Stimulated activated CD4-positive, alpha-beta T cell treated with anti-CD3 and anti-CD28 coated beads, Interleukin-2, amount 100 ng/mL, for 48 hours (primary cell): ENCODE measurements at places on chromosomes 12 and 14.

DNA sequence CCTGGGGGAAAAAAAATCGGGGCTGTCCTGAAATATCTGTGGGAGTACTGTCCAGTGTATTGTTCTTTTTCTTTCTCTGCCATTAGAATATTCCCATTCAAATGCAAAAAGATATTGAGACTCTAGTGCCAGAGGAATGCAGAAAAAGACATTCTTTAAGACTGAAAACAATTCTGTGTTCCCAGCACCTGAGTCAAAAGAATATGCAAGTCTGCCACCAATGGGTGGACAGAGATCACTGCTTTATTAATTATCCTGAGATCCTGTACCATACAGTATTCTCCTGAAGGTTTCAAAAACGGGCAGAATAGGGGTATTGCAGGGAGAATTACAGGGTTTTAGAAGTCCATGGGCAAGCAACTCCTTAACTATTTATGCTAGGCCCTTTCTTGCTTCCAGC, 361.8 kb downstream of the C12orf50 start:
- no peak for DNase-seq

DNA sequence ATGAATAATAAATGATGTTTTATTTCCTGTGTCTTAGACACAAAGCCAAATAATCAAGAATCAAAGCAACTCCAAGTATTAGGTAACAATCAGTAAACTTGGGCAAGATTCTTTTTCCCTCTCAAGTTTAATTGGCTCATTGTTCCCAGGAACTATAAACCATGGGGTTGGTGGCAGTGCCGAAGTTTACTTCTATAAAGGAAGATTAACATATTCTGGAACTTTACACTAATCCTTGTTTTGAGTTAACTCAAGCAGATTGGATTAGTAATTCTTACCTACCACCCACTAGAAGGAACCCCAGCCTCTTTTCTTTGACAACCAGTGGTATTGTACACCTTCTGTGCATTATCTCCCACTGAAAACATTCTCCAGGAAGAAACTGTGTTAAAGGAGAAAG, 197.1 kb downstream of the EXOC5 start:
- no peak for DNase-seq

DNA sequence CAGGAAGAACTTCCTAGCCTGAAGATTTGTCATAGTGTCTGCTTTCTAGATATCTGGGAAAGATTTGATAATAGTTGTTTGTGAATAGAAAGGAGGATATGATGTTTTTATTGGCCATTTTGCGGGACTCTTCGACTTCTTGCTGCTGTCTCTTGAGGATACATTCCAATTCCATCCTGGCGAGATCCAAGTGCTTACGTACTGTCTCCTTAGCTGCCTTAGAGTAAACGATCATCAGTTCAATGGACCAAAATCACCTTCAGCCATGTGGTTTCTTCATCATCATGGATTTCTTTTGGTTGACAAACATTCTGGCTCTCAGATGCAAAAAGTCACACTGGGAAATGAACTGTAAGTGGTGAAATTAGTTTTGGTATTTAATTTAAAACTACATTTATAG, 82.7 kb upstream of the SCN8A start:
- no peak for DNase-seq

GRCh38 chr12:101243074-101243473, 33.0 kb upstream of the SLC5A8 start:
- DNase-seq: no peak

GRCh38 chr12:10101042-10101579, 2.3 kb upstream of the CLEC1A start:
- DNase-seq: no peak

GRCh38 chr14:77965919-77966435, 166.1 kb downstream of the ADCK1 start:
- no peak for DNase-seq

DNA sequence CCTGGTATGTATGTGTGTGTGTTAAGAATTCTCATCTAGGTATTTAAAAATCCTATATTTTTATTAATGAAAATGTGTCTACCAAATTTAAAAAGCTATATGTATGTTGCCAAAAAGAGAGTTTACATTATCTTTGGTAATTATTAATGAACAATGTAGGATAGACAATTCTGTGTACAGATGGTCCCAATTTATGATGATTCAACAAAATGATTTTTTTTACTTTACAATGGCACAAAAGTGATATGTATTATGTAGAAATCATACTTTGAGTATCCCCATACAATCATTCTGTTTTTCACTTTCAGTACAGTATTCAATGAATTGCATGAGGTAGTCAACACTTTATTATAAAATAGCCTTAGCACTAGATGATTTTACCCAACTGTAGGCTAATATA, 39.4 kb downstream of the IRAK3 start:
- no peak for DNase-seq

GRCh38 chr12:3380200-3381043, 110.6 kb upstream of the PRMT8 start:
- no peak for DNase-seq

- no peak for DNase-seq
Measured at GRCh38 chr14:60839657-60840056, 105.1 kb downstream of the MNAT1 start.

DNA sequence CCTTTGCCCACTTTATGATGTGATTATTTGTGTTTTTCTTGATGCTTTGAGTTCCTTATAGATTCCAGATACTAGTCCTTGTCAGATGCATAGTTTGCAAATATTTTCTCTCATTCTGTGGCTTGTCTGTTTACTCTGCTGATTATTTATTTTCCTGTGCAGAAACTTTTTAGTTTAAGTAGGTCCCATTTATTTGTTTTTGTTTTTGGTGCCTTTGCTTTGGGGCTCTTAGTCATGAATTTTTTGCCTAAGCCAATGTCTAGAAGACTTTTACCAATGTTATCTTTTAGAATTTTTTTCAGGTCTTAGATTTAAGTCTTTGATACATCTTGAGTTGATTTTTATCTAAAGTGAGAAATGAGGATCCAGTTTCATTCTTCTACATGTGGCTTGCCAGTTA, 667.3 kb downstream of the SLC16A7 start:
- no peak for DNase-seq

DNA sequence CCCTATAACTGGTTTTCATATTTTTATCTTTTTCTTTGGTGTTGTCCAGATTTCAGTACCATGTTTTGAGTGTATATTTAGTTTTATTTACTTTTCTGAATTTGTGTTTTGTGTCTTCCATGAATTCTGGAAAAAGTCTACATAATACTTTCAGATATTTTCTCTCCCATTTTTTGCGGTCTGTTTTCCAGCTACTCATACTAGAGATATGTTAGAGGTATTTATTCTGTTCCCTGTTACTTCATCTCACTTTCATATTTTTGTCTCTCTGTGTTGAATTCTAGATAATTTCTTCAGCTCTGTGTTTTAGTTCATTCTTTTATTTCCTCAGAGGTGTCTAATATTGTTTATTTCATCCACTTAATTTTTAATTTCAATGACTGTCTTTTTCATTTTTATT, 74.2 kb downstream of the IFT81 start:
- DNase-seq: no peak

DNA sequence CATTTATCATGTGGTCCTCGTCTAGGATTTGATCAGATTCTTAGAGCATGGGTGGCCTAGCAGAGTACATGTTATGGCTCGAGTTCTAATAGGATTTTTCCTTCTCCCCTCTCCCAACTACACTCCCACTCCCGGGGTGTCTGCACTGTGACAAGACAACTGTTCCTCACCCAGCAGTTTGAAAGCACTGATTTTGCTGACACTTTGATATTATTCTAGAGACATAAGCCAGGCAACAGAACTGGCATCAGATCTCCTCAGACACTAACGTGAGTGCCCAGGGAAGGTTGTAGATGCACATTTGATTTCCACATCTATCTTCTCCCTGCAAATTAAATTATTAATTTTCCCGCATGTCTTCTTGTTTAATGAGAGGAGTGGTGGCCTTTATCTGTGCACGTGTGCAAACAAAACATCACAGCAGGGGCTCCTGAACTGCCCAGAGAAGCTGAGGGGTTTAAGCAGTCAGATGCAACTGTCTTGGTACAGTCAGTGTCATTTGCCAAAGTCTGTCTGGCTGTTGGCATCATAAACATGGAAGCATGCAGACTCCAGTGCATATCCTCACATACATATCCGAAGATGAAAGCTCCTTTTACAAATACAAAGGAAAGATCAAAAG, 491.8 kb downstream of the NPAS3 start:
- DNase-seq: no peak

DNA sequence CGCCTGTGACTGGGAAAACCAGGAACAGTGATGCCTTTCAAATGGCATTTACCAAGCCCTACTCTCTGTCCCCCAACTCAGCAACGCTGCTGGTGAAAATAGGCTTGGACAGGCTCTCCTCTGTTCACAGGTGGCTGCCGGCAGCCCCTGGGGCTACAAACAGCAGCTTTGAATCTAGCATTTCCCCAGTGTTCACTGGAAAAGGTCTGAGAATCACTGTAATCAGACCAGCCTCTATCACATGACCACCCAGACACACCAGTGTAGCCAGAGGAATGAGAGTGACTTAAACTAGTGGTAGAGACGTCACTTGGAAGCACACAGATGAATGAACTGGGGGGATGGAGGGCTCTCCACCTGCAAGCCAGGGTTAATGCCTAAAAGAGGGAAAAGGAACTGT, 151.8 kb downstream of the FOXN3 start:
- DNase-seq: no peak

GRCh38 chr12:52772772-52773171, 4.4 kb downstream of the KRT76 start:
- no peak for DNase-seq

GRCh38 chr12:132490422-132491137, 629 bp downstream of the FBRSL1 start:
- DNase-seq: no peak

GRCh38 chr12:21330682-21331253, 3.9 kb downstream of the SLCO1A2 start:
- DNase-seq: no peak

DNA sequence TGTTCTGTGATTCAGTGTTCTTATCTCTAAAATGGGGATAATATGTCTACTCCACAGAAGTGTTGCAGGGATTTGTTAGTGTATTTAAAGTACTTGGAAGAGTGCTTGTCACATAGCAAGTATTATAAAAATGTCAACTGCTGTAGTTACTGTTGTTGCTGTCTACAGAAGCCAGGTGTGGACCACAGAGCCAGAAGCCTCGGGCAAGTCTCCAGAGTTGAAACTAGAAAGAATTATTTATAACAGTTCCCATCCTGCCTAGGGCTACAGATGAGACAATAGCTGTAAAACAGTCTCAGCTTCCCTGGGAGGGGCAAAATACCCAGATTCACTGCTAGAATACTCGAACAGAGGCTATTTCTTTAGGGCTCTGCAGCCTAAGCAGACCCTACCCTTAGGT, 55.4 kb upstream of the FUT8 start:
- DNase-seq: no peak

DNA sequence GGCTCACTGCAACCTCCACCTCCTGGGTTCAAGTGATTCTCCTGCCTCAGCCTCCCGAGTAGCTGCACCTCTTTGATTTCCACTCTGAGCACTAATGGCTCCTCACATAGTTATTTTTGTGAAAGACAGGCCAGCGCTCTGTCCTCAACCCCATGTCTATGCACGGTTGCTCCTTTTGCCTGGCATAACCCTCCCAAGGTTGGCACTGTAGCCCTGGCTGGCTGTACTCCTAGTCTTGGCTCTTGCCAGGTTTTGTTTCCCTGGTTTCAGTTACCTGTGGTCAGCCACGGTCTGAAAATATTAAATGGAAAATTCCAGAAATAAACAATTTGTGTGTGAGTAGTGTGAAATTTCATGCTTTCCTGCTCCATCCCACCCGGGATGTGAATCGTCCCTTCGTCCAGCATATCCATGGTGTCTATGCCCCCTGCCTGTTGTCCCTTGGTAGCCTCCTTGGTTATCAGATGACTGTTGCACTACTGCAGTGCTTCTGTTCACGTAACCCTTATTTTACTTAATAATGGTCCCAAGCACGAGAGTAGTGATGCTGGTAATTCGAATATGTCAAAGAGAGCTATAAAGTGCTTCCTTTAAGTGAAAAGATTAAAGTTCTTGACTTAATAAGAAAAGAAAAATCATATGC, 12.3 kb upstream of the DCD start:
- no peak for DNase-seq

- no peak for DNase-seq
Measured at GRCh38 chr14:39318574-39318973, 84.9 kb downstream of the MIA2 start.

GRCh38 chr12:9869307-9870161, at the start of gene CLEC2B:
Gene CLEC2B, minus strand, starts transcription at chr12:9869354.
- no peak for DNase-seq

- no peak for DNase-seq
Measured at GRCh38 chr12:102765736-102766135, 151.3 kb downstream of the PAH start.

DNA sequence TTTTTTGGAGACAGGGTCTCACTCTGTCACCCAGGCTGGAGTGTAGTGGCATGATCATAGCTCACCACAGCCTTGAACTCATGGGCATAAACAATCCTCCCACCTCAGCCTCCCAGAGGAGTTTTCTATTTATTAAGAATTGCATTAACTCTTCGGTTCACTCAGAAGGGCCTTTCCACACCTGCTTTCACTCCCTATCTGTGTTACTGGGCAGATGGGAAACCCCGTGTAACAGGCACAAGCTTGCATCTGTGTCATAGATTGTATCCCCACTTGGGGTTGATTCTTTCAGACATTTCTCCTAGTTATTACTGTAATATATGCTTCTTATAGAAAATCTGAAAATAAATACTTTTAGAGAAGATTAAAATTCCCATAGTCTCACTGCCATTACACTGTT, 38.7 kb downstream of the STX2 start:
- DNase-seq: no peak

- DNase-seq: no peak
Measured at GRCh38 chr12:106276032-106276740, 26.3 kb upstream of the TCP11L2 start.

DNA sequence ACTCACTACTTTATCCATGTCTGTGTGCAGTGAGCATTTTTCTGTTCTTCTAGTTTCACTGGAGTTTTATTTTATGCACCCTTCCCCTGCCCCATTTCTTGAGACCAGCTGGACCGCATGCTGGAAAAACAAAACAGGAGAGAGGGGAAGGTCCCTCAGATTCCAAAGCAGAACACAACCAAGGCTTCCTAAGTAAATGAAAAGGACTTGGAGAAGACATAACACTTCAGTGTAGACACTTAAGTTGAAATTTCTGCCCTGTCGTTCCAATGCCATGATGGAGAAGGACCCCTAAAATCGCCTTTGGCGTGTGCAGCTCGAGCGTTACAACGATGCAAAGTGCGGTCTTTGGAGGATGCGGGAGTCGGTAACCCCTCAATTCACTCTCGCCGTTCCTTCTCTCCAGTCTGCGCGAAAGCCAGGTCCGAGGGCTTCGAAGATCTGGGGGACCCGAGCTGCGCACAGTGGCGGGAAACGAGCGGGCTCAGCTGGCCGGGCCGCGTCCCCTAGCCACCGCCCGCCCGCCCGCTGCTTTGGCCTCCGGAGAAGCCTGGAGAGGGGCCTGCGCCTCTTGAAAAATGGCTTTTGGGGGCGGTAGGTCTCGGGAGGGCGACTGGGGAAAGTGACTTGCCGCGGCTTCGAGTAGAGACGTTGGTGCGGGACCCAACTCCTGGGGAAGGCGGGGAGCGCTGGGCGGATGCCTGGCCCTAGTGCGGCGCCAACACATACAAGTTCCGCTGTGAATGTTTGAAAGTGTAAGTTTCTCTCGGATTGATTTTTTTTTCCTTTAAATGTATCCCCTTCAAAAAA, 11.2 kb upstream of the HOXC13 start:
- no peak for DNase-seq
